ENCODE measurements at places on chromosomes 3 and 15.

DNA sequence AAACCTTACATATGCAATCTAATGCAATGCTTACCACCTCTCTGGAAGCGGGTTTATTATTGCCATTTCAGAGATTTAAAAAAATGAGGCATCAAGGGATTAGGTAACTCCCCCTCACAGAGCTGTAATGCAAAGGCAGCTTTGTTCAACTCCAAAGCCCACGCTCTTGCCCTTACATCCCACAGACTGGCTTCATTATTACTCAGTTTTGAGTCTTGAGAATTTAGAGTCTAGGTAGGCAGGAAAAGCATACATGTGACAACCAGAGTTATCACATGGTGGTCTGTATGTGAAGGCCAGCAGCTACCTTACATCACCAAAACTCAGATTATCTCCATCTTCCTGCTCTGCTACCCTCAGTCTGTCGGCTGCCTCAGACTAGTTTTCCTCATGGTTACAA lies 326.9 kb downstream of the UACA start:
- no peak for DNase-seq

DNA sequence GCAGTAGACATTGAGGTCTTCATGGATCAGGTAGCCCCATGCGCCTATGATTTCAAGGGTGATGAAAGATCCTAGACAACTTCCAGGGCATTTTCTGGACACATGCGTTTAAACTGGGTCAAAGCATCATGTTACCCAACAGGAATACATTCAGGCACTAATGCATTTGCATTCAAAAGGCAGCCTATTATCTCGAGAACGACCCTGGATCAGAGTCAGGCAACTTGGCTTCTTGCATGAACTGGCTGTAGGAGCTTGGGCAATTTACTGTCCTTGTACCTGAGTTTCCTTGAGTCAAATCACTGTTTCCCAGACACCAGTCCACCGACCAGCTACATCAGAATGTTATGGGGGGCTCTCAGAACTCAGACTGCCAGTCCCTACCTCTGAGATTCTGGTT lies 51.5 kb upstream of the CHST2 start:
- no peak for DNase-seq

DNA sequence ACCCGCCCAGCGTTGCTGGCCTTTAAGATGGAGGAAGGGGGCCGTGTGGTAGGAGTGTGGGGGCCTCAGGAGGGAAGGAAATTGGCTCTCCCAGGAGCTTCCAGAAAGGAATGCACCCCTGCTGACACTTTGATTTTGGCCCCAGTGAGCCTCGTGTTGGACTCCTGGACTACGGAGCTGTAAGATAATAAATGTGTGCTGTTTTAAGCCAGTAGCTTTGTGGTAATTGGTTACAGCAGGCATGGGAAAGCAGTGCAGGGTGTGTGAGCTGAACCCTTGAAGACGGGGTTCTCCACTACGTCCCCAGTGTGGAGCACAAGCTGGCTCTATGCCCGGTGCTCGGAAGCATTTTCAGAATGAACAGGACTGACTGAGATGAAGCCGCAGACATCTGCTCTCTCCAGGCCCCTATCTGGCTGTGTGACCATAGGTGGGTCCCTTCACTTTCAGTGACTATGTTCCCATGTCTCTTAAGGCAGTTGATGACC lies 22.9 kb upstream of the CGNL1 start:
- DNase-seq = no peak

GRCh38 chr3:157543501-157544035 lies 40.4 kb upstream of the VEPH1 start:
- DNase-seq = no peak

GRCh38 chr15:40289140-40289775 lies 6.4 kb upstream of the ANKRD63 start:
- no peak for DNase-seq

GRCh38 chr15:89761009-89761831 lies 10.2 kb upstream of the MESP1 start:
- DNase-seq = no peak

GRCh38 chr15:92629276-92629974 lies 26.1 kb downstream of the FAM174B start:
- no peak for DNase-seq

DNA sequence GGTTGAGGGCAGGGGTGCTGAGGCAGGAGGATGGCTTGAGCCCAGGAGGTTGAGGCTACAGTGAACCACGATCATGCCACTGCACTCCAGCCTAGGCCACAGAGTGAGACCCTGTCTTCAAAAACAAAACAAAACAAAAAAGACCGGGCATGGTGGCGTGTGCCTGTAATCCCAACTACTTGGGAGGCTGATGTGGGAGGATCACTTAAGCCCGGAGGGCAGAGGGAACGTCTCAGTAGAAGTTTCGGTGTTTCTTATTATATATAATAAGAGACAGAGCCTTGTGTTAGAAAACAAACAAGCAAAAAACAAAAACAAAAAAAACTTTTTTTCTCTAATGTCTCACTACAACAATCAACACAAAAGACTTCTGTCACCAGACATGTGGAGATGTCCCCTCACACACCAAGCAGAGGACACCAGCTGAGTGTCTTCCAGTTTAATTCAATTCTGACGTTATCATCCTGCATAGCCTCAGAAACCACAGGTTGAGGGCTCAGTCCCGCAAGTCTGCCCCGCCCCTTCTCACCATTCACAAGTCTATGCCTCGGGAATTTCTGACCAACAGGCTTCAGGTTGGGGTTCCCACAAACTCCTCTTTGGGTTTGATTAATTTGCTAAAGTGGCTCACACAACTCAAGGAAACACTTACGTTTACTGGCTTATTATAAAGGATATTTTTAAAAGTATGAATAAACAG lies 24.0 kb upstream of the EIF4A2 start:
- no peak for DNase-seq

DNA sequence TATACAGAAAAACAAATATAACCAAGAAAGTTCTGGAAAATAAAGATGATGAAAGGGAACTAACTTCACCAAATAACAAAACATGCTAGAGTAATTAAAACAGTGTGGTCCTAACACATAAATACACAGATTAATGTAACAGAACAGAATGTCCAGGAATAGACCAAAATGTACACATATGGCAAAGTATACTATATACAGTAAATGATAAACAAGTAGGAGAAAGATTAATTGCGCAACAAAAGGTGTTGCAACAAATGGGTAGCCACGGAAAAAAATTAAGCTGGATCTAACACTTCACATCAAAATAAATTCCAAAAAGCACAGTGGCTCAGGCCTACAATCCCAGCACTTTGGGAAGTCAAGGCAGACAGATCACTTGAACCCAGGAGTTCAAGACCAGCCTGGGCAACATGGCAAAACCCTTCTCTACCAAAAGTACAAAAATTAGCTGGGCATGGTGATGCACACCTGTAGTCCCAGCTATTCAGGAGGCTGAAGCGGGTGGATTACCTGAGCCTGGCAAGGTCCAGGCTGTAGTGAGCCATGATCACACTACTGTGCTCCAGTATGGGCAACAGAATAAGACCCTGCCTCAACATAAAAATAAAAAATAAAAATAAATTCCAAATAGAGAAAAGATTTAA lies 19.8 kb downstream of the SCAP start:
- DNase-seq = peak; percentile 21

DNA sequence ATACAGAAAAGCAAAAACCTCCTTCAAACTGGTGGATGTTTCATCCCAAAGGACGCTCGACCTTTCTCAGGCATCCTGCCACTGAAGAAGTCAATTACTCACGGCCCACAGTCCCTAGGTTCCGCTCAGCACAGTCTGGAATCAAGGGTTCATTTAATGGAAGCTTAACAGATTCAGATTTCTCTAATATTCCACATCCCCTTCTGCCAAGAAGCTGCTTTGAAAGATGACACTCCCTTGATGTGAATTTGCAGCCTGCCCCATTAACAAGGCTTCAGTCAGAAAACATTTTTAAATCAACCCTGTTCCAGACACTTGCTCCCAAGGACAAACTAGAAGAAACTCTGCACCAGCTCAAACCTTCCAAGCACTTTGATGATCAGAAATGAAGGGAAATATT lies 81.2 kb downstream of the LIPC start:
- no peak for DNase-seq

DNA sequence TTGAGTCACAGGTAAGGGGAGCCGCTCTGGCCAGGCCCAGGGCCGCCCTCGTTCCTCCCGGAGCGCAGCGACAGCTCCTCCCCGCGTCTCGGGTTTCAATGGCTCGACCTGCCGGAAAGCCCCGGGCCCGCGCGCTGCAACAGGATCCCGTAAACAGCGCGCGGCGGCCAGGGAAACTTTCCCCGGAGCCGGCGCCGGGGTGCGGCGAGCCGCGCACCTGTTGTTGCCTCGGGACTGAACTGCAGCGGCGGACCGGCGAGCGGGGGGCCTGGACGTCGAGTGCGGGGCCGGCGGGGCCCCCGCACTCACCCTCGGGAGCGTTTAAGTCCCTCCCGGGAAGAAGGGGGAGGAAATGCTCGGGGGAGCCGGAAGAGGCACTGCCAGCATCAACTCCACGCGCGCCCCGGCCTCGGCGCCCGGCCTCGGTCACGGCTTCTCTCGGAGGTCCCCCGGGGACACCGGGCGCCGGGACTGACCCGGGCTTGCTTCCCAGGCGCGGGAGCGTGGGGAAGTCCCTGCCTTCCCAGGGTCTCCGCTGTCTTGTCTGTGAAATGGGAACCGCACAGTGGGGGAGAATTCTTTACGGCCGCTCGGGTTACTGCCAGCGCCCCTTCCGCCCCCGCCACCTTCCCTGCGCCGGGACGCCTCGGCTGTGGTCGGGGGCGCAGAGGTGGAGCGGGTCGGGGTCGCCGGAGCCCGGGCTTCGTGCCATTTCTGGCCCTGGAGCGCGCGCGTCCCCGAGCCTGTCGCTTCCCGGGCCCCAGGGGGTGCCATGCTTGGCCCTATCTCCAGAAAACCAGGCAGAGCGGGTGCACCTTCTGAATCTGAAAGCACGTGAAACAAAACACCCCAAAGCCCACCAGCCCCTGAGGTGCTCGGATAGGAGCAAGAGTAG lies 7.5 kb upstream of the PGPEP1L start:
- DNase-seq = peak; percentile 48

- no peak for DNase-seq
Measured at GRCh38 chr3:61841988-61842387, 280.6 kb downstream of the PTPRG start.

DNA sequence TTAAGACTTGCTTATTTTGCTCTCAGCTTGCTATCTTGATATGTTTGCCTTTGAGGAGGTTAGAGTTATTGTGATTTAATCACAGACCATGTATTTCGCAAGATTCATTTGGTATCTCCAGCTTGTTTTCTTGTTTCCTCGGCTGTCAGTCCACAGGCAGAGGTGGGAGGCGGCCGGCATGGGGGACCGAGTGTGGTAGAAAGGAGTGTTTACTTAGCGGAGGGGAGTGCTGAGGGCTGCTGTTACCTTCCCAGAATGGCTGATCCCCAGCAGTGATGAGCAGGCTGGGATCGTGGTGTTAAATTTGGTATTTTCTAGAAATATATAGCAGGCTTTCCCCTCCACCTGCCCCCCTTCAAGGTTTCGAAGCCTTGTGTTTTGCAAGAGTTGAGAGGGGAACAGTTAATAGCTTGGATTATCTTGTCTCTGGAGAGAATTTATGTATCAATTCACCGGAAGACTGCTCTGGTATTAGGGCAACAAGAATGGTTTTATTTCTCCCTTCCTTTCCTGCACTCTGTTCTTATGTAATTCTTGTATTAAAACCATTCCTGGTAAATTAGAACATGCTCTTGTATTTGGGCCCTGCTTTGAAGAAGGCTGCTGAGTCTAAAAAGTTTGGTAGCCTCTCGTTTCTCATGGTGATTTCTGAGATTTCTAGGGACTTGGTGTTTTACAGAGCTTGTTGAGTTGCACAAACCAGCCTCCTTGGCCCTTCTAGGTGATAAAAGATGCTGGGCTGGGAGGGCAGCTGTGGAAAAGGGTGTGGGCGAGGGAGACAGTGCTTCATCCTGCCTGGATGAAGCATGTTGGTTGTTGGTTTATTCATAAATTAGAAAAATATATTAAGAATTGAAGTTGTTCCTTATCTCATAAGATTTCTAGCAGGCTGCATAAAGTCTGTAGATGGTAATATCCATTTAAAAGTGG lies 151.4 kb downstream of the IGF1R start:
- peak; percentile 19 for DNase-seq

- no peak for DNase-seq
Measured at GRCh38 chr15:27854601-27855000, 244.5 kb downstream of the OCA2 start.

DNA sequence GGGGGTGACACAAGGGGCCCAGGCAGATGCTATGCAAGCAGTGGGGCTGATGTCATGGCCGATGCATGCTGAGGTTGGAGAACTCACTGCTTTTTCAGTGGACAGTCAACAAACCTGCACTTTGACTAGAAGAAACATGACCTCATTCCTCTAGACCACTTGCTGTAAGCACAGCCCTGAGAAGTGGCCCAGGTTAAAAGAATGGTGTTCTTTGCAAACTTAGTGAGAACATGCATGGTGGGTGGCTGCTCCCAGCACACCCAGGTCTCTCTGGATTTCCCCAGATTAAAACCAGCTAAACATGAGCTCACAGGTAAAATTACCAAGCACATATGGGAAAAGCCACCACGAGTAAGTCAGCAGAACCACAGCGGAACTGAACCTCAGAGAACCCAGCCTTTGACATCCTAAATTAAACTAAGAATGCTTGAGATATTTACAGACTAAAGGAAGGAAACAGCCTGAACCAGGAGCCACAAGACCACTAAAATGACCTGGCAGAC lies 15.5 kb downstream of the DLEC1 start:
- no peak for DNase-seq

DNA sequence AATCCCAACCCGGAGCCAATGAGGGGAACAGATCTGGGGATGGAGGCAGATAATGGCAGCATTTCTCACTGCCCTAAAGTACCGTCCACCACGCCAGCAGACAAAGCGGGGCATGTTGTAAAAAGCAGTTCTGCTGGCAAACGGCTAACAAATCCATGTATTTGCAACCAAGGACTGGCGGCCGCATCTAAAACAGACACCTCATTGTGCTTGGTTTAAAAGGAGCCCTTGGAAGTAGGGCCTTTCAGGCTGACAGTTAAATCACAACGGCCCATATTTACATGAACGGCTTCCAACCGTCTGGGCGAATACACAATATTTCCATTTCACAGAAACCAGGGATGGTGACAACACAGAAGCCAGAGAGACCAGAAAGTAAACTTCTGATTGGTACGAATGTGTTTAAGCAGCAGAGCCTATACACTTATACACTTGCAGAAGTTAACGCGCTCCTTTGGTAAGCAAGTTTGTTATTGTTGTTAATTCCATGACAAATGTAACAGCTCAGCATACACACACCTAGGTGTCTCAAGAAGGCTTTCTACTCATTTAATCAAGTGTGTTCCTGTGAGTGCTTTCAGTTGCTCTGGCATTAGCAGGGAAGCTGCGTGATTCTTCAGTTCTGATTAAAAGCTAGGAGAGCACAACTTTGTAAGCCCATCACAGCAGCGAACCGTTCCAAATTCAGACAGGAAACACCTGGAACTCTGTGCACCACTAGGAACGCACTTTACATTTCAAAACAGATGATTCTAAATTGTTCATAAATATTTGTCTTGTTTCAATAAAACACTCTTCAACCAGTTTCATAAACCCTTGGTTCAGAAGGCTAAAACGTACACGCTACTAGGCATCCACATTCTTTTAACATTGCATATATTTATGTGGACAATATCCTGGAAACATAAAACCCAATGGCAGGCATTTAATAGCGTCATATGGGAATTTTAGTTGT lies 112.9 kb downstream of the PDZRN3 start:
- no peak for DNase-seq

Data from suppressor macrophage (primary cell).